ENCODE measurements at places on chromosomes 13 and 19.

DNA sequence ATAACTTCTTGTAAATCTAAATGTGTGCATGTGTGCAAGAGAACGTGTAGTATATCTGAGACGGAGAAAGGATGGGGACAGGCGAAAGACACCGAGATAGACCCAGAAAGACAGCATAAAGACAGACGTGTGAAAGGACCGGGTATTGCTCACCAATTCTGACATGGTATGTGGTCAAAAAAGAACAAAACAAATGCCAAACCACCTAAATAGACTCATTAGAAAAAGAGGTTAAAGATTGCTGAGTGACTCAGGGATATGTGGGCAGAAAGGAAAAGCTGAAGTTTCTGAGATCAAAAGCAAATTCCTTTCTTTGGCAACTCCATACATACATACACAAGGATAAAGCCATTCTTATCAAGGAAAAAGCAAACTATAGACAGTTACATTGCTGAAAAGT, 179.7 kb upstream of the TSC22D1 start:
- DNase-seq, result no peak

DNA sequence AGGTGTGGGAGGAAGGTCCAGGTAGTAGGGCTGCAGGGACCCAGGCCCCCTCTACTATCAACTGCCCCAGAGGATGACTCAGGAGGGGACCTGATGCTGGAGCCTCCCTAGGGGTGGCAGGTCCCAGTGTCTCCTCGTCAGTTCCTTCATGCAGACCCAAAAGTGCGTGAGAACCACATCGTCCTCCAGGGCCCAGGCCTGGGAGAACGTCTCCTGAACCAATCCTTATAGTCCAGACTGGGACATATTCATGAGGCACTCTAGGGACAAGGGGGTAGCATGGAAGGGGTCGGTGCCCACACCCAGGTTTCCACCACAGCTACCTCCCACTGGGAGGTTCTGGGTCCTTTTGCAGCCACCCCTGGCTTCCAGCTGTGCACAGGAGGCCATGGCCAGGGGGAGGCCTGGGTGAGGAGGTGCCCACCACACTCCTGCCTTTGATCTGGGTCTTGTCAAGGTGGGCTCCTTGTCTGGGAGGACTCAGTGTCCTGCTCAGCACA, 38.0 kb upstream of the TPM4 start:
- no peak for DNase-seq

GRCh38 chr13:108963846-108964600, 334.6 kb downstream of the MYO16 start:
- no peak for DNase-seq

DNA sequence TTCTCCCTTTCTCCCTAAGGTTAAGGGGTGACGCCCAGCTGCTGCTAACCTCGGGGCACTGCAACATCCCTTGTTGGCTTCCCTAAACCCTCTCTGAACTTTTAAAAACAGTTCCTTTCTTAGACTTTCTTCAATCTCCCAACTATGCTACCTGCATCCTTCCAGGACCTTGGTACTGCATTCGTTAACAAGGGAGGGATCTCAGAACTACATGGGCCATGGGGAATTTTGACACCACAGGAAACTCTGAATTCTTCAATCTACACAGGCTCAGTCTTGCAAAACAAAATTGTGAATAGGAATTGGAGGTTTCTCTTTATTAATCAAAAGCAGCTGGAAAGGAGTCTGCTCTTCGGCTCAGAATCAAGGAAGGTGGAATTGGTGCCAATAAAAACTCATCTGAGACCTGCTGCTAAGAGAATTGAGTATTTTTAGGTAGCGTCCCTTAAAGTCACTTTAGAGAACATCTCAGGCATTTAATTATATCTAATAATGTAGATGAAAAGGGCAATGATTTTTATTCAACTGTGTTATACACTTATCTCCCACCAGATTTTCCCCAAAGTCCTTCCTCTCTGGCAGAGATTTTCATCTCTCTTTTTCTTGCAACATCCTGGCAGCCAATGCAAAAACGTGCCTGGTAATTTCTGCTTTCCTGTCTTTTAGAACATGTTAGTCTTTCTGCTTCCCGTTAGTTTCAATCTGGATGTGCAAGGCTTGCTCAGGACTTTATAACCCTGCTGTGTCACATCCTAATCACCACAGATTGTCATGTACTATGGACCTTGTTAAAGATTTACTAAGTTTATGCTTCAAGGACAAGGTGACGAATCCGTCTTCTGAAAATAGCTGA, 69.1 kb upstream of the SLC15A1 start:
- DNase-seq, result no peak

- no peak for DNase-seq
These were observed 1.2 kb upstream of the C19orf81 start for GRCh38 chr19:50647879-50648615.

DNA sequence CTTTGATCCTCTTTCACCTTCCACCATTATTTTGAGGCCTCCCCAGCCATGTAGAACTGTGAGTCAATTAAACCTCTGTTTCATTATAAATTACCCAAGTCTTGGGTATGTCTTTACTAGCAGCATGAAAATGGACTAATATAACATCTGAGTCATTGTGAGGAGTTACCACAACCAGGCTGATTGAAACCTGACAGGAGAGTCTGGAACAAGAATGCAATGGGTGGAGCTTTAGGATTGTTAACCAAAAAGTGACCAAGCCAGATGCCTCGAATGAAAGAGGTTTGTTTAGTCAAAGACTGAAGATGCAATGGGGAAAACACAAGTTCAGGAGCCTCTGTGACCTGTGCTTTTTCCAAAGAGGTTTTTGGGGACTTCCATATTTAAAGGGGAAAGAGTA, 659.0 kb downstream of the SLITRK6 start:
- no peak for DNase-seq

DNA sequence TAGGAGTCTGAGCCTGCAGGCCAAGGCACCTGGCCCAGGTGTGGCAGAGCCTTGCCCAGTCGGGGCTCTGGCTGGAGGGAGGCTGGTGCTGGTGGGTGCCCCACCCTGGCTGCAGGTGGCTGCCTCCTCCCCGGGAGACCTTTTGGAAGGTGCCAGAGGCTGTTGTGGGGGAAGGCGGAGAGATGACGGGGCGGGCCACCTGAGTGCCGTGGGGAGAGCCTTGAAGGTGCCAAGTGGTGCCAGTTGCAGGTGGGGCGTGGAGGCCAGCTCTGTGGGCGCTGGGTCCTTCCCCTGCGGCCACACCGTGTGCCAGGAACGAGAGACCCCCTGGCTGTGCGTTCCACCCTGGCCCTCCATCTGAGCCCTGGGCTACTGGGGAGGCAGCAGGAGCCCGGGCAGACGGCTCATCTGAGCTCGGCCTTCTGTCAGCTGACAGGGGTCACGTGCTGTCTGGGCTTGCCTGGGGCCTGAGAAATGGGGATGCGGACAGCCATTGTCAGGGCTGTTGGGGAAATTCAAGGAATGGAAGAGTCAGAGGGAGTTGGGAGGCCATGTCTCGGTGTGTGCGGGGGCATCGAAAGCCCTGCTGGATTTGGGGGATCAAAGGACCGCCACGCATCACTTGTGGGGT, 20.9 kb downstream of the CEBPA start:
- no peak for DNase-seq

- DNase-seq, result no peak
These were observed 4.4 kb upstream of the PLEKHF1 start for GRCh38 chr19:29660835-29661234.

DNA sequence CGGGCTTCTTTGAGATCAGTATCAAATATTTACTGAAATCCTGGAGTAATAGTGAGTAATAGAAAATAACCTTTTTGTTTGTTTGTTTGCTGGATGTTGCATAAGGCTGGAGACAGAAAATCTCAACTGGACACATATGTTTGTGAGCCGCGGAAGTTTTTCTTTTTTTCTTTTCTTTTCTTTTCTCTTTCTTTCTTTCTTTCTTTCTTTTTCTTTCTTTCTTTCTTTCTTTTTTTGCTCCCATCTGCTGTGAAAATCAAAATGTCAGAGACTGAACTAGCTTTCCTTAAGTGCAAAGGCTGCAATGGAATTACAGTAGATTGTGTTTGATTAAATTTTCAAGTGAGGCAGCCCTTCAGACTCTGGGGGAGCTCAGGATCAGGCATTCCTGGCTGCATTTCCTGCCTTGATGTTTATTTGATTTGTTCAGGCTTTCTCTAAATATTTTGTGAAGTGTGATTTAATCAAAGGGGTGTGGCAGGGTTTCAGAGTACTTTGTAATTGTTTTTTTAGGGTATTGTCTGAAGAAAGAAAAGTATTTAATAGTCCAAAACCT, 319 bp downstream of the FRY start:
- no peak for DNase-seq

DNA sequence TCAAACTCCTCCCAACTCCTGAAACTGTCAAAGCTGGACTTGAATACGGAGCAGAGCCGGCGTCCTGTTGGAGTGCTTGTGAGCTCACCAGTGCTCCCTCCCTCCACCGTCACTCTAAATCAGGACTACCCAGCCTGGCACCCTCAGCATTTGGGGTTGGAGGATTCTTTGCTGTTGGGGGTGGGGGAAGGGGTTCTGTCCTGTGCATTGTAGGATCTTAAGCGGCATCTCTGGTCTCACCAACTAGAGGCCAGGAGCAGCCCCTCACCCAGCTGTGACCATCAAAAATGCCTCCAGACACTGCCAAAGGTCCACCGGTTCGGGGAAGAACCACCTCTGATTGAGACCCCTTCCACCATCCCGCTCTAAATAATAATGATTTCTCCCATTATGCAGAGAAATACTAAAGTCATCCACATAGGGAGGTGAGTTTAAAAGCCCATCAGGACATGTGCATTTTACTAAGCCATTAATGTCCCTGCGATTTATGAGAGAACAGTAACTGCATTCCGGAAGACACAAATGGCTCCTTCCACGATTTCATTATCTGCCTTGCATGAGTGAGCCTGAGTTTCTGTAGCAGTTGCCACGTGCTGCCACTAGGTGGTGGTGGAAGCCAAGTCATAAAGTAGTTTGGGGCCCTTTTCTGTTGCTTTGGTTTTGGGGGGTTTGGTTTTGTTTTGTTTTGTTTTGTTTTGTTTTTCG, 16.1 kb upstream of the USP29 start:
- peak; percentile 21 for DNase-seq

DNA sequence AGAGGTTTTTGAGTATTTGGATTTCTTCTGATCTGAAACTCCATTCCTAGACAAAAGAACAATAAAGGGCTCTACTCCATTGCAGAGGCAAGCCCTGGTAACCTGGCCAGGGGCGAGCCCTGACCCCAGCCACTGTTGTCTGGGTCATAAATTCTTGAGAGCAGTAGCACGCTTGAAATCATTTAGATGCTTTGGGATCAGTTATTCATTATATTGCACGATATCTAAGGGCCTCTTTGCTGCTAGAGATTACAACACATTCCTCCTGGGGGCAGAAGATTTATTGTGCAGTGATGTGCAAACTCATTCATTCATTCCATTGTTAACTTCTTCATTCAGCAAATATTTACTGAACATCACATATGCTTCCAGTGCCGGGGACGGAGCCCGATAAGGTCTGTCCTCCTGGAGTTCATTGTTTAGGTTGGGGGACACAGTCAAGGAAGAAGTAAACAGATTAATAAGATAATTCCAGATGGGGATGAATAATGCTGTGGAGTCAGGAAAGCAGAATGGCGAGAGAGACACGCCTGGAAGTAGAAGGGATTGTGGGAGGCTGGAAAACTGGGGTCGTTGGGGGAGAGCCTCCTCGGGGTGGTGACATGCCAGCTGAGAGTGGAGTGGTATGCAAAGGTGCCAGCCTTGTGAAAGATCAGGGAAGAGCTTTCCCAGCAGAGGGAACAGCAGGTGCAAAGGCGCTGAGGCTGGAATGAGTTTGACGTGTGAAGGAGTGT, 34.9 kb downstream of the SIPA1L3 start:
- DNase-seq, result no peak

- peak; percentile 48 for DNase-seq
These were observed 2.5 kb downstream of the KDM4B start for GRCh38 chr19:4971424-4971793.

DNA sequence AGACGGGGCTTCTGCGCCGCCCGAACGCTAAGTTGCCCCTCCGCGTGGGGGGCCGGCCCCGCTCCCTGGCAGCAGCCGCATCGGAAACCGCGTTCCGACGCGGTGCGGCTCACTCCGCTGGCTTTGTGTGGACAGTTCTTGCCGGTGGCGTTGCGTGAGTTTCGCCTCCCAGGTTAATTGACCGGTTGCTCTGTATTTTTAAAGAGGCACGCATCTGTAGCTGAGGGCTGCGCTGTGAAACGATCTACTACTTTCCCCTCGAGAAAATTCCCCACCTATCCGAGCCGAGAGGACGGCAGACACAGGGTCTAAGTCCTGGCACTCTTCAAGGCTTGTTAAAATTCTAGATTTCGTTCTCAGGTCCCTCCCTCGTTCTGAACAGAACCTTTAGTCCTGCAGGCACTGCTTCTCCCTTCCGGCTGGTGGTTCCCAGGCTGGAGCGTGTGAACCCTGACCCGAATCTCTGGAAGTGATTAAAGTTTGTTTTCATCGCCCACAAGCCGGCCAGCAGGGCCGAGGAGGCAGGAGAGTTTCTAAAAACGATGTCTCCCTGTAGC, 933 bp downstream of the ARHGEF7 start:
- DNase-seq, result peak; percentile 56

- no peak for DNase-seq
These were observed 530.6 kb upstream of the SPRY2 start for GRCh38 chr13:80871481-80871880.

DNA sequence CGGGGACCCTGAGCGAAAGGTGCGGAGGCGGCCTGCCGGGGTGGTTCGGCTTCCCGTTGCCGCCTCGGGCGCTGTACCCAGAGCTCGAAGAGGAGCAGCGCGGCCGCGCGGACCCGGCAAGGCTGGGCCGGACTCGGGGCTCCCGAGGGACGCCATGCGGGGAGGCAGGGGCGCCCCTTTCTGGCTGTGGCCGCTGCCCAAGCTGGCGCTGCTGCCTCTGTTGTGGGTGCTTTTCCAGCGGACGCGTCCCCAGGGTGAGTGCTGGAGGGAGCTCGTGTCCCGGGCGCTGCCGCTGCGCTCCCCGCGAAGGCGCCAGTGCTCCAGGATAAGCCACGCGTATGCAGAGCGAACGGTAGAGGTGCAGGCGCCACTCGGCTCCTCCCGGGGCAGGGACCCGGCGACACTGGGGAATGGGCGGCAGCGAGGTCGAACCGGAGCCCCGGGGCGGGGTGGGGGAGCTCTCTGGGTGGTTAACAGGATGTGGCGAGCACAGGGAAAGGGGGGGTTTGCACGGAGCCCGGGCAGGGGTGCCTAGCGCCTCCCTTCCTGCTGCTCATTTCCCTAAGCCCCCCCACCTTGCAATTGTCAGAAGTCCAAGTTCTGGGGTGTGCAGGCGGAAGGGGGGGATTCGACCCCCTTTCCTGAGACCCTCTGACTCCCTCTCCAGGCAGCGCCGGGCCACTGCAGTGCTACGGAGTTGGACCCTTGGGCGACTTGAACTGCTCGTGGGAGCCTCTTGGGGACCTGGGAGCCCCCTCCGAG, at the start of gene IL27RA:
IL27RA (plus strand) TSS at position 44 of the 762 bp plus-strand sequence; CDS start at position 155, 111 bp downstream.
- DNase-seq, result peak; percentile 69

DNA sequence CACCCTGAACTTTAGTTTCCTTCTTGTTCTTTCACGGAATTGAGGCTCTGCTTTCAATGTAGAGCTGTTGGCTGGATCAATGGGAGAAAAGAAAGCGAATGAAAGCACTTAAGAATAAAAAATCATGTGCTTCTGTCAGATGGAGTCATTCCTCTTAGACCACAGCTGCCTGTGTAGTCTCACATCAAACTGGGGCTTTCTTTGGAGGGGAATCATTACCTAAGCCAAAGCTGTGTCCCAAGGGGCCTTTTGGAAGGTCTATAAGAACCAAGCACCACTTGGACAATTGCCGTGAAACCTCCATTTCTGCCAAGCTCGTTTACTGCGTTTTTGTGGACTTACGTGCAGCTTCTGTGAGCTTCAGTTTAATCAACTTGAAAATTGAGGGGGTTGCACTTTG, 44.2 kb upstream of the RNF113B start:
- DNase-seq, result no peak

GRCh38 chr19:19062454-19063182, 1.2 kb upstream of the SLC25A42 start:
- peak; percentile 32 for DNase-seq

- DNase-seq, result no peak
These were observed 20.5 kb downstream of the HAUS8 start for GRCh38 chr19:17054746-17055145.
